ENCODE measurements at places on chromosomes 7 and 10. TPM values are rescaled to one million over a fixed set of nuclear protein-coding genes. Genes with fewer than 3 reads are reported as not detected.

Gene ACHE
- 0.25 TPM for total RNA-seq

DNA sequence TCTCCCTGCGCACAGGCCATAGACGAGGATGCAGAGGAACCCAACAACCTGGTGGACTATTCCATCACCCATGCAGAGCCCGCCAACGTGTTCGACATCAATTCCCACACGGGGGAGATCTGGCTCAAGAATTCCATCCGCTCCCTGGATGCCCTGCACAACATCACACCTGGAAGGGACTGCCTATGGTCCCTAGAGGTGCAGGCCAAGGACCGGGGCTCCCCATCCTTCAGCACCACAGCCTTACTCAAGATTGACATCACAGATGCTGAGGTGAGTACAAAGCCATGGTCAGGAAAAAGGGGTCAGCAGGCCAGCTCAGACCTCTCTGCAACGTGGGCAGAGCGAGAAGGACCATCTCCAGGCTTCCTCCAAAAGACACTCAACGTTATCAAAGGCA is 12.3 kb downstream of the LRIT2 start:
- no peaks in the 10 kb centered on the region for H3K4me1 ChIP-seq
- H3K36me3 ChIP-seq = no peaks in the 10 kb centered on the region
- no peak for DNase-seq
- no peak overlapping the region for H3K4me3 ChIP-seq

- no peak overlapping the region for H3K4me3 ChIP-seq
- H3K27me3 ChIP-seq = no peaks in the 10 kb centered on the region
- H3K36me3 ChIP-seq = no peaks in the 10 kb centered on the region
- no peak for DNase-seq
- H3K27ac ChIP-seq = no peak overlapping the region
Observed at GRCh38 chr10:34102893-34103506, 712.1 kb downstream of the PARD3 start.

GRCh38 chr10:31912289-31912688 is 16.3 kb downstream of the ARHGAP12 start:
- H3K27ac ChIP-seq = no peak overlapping the region
- DNase-seq = no peak
- peaks cover 14% of the 10 kb centered on the region for H3K36me3 ChIP-seq
- H3K4me3 ChIP-seq = no peak overlapping the region
- peaks cover 46% of the 10 kb centered on the region for H3K4me1 ChIP-seq
- no peaks in the 10 kb centered on the region for H3K27me3 ChIP-seq

- H3K36me3 ChIP-seq = no peaks in the 10 kb centered on the region
- no peak overlapping the region for H3K27ac ChIP-seq
- H3K4me1 ChIP-seq = peaks cover 11% of the 10 kb centered on the region
- no peak overlapping the region for H3K4me3 ChIP-seq
Observed at GRCh38 chr7:29109899-29110298, 36.4 kb downstream of the CPVL start.
